ENCODE measurements at places on chromosomes 6 and 20.

DNA sequence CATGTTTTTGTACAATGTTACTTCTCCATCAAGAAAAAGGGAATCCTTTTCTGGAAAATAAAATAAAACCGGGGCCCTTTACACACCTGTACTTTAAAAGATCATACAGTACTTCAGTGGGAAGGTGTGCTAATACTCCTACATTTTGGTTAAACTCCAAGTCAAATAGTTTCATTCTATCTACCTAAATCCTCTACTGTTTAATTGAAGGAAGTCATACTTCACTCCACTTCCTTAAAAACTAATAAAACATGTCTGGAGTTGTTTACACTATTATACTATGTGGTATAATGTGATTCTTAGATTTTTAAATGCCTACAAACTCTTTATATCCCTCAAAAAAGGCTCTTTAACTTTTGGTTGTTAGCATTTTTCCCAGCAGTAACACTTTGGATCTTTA, 18.6 kb upstream of the HBS1L start:
- DNase-seq = no peak

- no peak for DNase-seq
These were observed 2.4 kb upstream of the PRR18 start for GRCh38 chr6:166310634-166311033.

- DNase-seq = no peak
These were observed 6.2 kb downstream of the LRRC1 start for GRCh38 chr6:53801022-53801421.

- DNase-seq = no peak
These were observed 804.1 kb upstream of the CITED2 start for GRCh38 chr6:140178520-140178919.

Data from HS-27A (cell line).